ENCODE measurements at places on chromosomes 11 and 22.
A peak's percentile ranks its signal among the peaks of the same experiment; 100 is the strongest.

DNA sequence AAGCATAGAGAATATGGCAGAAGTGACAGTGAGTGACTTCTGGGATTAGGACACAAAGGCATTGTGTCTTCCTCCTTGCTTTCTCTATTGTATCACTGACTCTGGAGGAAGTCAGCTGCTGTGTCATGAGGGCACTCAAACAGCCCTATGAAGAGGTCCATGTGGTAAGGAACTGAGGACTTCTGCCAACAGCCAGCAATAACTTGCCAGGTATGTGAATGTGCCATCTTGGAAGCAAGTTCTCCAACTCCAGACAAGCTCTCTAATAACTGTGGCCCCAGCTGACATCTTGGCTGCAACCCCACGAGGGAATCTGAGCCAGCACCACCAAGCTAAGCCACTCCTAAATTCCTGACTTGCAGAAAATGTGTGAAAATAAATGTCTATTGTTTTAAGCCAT is 83.6 kb upstream of the ZBED5 start:
- DNase-seq, result no peak

DNA sequence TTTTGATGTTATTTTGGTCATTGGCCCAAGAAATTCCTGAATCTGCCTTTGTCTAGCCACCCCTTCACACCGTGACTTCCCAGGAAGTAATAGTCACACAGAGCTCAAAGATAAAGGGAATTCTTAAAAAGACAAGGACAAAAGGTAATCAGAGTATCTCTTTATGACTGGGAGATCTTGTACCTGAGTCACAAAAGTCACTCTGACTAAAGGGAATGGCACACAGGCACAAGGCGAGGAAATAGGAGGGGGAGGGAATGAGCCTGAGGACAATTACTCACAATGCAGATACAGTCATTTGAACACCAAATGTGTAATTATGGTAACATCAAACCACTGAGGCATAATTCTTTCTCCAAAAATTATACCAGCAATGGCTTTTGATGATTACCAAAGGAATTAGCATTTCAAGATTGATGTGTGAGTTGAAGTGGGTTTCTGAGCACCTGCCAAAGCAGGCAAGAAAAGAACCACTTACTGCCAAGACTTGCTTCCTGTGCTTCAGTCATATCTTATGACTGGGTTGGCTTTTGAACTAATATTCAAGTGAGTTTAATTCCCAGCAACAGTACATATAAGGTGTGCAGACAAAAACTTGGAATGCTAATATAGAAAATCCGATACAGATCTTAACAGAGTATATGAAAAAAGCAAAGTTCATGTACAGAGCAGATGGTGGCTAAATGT is 856.4 kb downstream of the LRRC4C start:
- no peak for DNase-seq

GRCh38 chr11:75245356-75246005 is 4.9 kb downstream of the TPBGL start:
- DNase-seq, result no peak

DNA sequence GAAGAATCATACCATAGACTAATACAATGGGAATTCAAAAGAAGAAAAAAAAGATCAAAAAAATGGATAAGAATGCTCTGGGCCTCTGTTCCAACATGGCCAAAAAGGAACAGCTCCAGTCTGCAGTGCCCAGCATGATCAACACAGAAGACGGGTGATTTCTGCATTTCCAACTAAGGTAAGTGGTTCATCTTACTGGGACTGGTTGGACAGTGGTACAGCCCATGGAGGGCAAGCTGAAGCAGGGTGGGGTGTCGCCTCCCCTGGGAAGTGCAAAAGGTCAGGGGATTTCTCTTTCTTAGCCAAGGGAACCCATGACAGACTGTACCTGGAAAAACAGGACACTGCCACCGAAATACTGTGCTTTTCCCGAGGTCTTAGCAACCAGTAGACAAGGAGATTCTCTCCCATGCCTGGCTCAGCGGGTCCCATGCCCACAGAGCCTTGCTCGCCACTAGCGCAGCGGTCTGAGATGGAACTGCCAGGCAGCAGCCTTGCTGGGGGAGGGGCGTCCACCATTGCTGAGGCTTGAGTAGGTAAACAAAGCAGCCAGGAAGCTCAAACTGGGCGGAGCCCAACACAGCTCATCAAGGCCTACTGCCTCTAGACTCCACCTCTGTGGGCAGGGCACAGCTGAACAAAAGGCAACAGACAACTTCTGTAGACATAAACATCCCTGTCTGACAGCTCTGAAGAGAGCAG is 428.4 kb downstream of the MN1 start:
- DNase-seq, result no peak

- no peak for DNase-seq
Measured at GRCh38 chr11:119810478-119811232, 81.7 kb upstream of the NECTIN1 start.

GRCh38 chr11:83122050-83122449 is 34.9 kb upstream of the PCF11 start:
- DNase-seq, result no peak

- no peak for DNase-seq
Measured at GRCh38 chr11:10657308-10658271, 36.0 kb downstream of the IRAG1 start.

GRCh38 chr22:46238541-46238940 is 11.6 kb downstream of the CDPF1 start:
- DNase-seq, result no peak

DNA sequence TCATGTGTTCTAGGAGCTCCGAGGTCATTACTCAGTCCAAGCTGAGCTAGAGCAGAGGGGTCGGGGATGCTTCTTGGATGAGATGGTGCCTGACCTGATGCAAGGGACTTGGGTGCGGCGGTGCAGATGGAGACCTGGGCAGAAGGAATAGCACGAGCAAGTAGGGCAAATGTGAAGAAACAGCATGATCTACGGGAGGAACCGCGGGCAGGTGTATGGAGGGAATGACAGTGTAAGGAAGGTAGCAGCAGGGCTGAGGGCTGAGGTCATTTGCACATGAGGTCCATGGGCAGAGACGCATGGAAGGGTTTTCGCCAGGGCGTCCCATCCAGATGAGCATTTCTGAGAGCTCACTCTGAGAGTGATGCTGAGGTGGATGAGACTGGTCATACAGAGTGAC is 14.9 kb downstream of the SLC37A2 start:
- DNase-seq, result no peak

DNA sequence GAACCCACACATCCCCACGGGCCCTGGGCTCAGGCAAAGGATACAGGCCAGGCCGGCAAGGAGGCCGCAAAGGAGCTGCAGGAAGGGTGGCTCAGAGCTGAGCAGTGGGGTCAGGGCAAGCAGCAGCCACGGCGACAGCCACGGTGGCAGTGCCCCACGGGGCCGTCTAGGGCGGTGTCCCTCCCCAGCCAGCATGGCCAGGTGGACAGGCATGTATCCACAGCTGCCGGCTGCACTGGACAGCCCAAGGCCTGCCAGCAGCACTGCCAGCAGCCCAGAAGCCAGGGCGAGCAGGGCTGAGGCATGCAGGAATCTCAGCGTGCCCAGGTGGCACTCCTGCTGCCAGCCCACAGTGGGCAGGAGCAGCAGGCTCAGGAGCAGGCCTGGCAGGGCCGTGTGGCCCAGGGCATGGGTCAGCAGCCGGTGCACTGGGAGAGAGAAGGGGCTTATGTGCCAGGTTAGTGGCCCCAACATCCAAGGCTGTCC is 3.9 kb downstream of the RHBDD3 start:
- no peak for DNase-seq

DNA sequence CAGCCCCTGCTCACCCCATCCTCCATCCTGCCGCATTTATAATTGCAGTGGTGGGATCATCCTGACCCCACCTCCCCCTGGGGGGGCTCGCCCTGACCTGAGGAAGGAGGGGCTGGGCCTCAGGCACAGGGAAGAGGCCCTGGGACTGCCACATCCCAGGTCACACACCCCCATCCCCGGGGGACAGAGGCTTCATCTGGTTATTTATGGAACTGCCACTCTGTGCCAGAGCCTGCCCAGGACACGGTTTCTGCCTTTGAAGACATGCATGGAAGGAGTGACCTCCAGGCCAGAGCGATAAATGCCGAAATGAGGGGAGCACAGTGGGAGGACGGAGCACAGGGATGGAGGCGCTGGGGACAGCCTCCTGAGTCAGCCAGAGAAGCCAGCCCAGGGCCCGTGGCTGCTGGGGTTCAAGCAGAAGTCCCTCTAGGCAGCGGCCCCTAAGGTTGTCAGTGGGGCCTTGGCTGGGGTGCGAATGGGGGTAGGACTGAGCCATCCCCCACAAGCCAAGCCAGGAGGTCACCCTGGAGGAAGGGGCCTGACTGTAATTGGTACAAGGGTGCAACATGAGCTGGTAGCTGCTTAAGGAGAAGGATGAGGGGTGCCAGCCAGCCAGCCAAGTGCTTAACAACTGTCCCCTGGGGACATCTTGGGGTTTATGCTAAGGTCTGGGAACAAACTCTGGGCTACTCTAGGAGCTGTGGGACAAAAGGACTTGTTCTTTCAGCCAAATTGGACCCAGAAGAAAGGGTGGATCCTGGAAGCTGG is 51.4 kb upstream of the SHISAL1 start:
- DNase-seq, result peak; percentile 88

- DNase-seq, result no peak
Measured at GRCh38 chr11:47236482-47236881, 12.1 kb downstream of the ACP2 start.

GRCh38 chr11:27313157-27313821 is 49.7 kb downstream of the CCDC34 start:
- no peak for DNase-seq

GRCh38 chr11:61173456-61173855 is 12.2 kb upstream of the VPS37C start:
- no peak for DNase-seq

DNA sequence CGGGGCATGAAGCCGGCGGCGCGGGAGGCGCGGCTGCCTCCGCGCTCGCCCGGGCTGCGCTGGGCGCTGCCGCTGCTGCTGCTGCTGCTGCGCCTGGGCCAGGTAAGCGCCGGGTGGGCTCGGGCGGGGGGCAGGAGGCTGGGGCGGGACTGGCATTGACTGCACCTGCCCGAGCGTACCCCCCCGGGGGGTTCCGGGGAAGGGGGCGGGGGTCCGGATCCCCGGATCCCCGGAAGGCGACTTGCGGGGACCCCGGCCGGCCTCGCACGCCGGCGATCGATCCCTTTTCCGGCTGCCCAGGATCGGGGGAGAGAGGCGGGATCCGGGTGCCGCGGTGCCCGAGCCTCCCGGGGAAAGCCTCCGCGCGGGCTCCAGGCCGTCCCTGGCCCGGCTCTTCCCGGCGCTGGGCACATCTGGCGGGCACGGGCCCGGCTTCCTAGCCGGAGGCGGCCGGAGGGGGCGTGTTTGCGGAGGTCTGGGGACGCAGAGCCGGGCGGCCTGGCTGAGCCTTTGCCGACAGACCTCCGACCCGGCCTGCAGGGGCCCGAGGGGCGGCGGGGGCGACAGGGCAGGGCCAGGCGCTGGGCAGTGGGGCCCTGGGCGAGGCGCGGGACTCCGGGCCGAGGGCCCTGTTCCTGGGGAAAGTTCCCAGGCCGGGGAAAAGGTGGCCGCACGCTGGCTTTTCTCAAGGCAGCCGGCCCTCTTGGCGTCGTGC is 705 bp downstream of the PTPRJ start:
- DNase-seq, result no peak

DNA sequence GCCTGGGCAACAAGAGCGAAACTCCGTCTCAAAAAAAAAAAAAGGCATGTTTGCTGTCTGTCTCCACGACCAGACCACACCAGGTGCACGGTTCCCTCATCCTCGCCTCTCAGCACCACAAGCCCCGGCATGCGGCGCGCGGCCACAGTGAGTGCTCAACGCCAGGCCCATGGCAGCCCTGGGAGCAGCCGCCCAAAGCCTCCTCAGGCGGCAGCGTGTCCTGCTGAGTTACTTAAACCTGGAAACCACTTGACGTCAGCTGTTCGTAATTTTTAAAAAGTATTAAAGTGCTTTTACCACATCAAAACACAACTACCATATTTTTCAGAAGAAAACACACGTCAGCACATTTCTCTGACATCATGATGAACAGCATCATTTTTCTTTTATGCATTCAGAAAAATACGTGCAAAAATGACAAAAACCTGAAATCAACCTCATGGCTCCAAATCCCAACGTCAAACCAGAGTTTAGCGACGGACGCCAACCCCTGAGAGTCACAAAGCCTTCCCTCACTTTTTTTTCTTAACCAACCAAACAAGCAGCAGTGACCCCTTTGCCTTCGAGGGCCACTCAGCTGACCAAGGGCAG is 2.1 kb downstream of the DEAF1 start:
- DNase-seq, result no peak

- DNase-seq, result peak; percentile 28
Measured at GRCh38 chr22:47196166-47196849, 433.9 kb downstream of the TBC1D22A start.

DNA sequence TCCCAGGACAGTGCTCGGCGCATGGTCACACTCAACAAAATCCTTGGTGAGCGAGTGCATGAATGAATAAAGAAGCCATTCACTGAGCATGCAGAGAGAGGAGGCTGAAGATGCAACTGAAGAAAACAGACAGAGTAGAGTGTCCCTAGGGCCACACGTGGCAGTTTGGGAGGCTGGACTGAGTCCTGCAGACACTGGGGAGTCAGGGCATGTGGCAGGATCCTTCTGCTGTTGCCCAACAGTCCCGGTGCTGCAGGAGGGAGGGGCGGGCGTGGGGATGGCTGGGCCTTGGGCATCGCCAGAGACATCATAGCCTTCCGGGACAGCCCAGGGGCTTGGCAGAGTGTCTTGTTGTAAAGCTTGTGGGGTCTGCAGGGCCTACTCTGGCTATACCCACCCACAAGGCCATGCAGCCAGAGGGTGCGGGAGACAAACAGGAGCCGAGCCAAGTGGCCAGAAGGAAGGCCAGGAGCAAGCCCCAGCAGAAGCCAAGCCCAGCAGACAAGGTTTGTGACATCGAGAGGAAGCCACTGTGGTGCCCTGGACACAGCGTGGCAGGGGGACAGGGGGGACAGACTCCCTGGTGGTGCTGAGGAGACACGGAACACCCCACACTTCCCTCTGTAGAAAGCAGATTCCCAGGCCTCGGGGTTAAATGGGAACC is 26.7 kb upstream of the FBLN1 start:
- no peak for DNase-seq

GRCh38 chr11:95085117-95085816 is 4.4 kb upstream of the ENDOD1 start:
- DNase-seq, result no peak

DNA sequence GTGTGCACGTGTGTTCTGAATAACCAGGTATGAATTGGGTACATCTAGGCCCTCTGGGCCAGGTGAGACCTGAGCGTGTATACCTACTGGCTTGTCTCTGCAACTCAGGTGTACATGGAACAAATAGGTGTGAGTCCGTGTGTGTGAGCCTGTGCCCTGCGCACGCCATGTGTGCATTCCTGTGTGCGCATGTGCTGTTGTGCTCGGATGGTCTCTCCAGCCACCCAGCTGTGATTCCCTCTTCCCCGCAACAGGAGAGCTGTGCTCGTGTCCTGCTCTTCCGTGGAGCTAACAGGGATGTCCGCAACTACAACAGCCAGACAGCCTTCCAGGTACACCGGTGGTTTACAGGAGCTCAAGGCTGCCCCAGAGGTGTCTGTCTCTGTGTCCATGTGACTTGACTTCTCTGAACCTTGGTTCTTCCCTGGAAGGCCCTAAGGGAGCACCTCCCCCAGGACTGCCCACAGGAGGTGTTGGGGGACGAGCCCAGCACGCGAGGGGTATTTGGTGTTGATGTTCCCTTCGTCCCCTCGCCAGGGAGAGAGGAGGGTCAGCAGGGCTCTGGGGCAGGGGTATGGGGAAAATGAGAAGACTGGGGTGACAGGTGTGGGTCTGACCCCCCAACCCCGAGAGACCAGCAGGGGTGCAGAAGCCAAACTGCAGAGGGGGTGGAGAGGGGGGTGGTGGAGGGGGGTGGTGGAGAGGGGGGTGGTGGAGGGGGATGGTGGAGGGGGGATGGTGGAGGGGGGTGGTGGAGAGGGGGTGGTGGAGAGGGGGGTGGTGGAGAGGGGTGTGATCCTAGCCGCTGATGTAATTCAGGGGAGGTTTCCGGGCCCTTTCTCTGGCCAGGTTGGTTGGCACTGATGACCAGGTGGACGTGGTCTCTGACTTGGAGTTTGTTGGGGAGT is 10.7 kb downstream of the SHANK3 start:
- no peak for DNase-seq

Data from coronary artery (tissue), 2 donors.